ENCODE measurements at places on chromosomes 2 and 18. TPM values are rescaled to one million over a fixed set of nuclear protein-coding genes. Genes with fewer than 3 reads are reported as not detected.
A peak's percentile ranks its signal among the peaks of the same experiment; 100 is the strongest.

DNA sequence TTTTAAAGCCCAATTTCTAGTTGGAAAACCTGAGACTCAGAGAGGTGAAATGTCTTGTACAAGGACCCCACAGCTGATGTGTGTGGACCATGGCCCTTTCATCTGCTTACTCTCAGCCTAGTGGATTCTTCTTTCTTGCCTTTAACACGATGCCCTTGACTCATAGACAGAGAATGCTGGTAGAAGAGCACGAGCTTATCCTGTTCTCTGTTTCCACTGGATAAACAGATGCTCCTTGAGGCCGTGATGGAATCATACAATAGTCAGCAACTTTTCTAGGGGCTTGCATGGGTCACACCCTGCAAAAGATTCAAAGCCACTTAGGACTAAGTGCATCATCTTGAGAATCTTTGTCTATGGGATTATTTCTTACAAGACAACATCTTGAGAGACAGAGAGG, 50.9 kb downstream of the MYCN start:
- no peak for DNase-seq

GRCh38 chr2:28528206-28528605, 32.3 kb downstream of the PLB1 start:
- DNase-seq = no peak

- DNase-seq = no peak
These were observed 95.2 kb downstream of the TANC1 start for GRCh38 chr2:159063677-159064076.

Gene SOWAHC
- 0.04 TPM for total RNA-seq

DNA sequence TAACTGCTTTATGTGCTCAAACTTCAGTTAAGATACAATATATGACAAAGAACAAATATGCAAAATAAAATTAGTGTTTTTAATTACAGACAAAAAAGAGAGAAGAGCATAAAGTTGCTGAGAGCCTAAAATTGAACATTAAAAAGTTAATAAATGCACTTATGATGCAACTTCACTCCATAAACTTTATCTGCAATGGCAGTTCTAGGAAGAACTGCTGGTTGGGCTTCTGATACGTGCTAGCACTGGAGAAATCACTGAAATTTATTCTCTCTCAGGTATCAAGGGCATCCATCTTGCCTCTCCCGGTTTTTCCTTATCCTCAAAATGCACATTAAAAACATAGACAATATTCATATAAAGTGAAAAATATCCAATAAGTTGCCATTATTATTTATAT, 35.7 kb downstream of the MYO3B start:
- DNase-seq = peak; percentile 30

DNA sequence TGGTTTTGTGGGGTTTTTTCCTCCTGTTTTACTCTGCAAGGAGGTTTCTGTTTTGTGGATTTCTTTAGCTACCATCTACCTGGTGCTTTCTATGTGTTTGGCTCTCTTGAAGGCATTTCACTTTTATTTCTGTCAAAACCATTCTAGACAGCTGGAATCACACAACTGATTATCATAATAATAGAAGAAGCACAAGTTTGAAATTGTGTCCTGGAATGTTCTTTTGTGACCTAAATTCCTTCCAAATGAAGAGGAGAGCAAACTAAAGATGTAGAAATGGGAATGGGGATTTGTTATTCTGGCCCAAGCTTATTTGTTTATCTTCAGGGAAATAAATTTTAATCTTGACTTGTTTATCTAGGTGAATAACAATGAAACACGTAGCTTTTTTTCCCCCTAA, 17.0 kb upstream of the MFSD2B start:
- DNase-seq = no peak

- DNase-seq = no peak
These were observed 70.3 kb downstream of the STEAP3 start for GRCh38 chr2:119293900-119294299.

Gene C2orf80
- not detected for total RNA-seq

DNA sequence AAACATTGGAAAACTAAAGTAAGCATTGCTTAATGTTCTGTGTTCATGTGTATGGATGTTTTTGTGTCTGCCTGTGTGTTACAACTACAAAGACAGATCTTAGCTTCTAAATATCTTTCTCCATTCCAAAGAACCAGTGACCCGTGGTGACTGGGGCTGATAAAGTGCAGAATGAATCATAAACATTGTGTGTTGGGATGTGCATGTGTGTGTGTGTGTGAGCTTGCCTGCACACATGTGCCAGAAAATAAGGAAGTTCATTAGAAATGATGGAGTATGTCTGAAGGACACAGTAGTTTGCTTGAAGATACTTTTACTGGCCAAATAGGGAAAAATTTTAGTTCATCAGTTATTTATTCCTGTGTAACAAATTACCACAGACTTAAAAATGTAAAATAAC, 756.6 kb upstream of the CELF4 start:
- DNase-seq = no peak

DNA sequence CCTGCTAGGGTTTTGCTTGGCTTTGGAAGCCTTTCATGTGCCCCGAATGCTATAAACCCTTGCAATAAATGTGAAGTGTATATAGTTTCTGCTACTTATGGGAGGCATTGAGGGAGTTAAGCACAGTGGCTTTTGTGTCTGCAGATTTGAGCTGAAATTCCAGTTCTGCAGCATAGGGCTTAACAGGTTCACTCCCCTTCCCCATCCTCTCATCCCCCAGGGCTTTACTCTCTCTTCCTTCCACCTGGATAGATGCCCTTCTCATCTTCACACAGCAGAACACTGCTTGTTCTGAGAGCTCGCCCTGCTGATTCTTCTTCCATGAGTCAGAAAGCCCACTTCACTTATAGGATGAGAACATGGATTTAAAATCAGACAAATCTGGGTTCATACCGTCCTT, 37.2 kb downstream of the SOX11 start:
- DNase-seq = no peak

Gene WDR54
- total RNA-seq = 8.3 TPM

DNA sequence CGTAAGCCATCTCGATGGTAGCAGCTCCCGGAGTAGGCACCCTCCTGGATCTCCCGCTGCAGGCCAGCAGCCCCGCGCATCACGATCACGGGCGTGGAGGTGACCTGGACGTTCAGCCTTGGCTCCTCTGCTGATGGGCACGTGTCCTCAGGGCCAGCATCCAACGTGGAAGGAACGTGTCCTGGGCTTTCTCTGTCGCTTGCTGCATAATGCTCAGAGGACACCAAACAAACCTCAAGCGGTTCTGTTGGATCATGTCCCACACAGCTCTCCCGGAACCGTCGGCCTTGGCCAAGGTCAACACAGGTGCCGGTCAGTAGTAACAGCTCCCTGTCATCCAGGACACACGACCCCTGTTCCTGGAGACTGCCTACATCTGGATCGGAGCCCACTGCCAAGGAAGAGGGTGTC, 23.1 kb downstream of the PASK start:
- no peak for DNase-seq

DNA sequence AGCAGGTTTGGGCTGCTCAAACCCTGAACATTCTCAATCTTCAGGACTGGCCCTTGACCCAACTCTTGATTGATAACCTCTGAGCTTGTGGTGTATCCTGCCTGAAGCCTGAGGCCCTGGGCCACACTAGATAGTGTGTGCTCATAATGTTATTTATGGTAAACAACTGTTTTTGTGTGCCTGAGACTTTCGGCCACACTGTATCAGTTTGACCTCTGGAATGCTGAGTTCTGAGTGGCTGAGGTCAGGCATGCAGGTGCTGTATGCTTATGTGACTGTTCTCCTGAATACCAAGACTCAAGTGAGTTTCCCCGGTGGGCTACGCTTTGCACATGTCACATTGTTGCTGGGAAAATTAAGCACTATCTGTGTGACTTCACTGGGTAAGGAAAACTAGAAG, 82.2 kb upstream of the RMP24 start:
- no peak for DNase-seq

Gene SCN2A
- total RNA-seq = 0.27 TPM

Gene ADCYAP1
- total RNA-seq = not detected

DNA sequence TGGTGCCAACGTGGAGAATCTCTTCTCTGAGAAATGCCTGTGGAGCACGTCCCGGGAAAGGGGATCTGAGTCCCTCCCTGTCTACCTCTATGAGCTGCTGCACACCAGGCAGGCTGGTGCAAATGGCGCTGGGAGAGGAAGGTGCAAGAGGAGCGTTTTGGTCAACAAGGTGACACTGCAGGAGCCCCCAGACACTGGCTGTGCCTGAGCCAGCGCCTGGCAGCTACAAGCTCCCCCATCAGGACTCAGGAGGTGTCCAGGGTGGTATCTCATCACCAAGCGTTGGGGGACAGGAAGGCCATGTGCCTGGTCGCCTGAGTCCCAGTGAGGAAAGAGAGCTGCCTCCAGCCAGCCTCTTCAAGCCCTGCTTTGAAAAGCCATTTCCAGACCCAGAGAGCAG, 173.4 kb downstream of the TNS1 start:
- no peak for DNase-seq

GRCh38 chr2:134839649-134840048, 1.2 kb downstream of the ACMSD start:
- no peak for DNase-seq

Gene ADGRF3
- total RNA-seq = 0.16 TPM

DNA sequence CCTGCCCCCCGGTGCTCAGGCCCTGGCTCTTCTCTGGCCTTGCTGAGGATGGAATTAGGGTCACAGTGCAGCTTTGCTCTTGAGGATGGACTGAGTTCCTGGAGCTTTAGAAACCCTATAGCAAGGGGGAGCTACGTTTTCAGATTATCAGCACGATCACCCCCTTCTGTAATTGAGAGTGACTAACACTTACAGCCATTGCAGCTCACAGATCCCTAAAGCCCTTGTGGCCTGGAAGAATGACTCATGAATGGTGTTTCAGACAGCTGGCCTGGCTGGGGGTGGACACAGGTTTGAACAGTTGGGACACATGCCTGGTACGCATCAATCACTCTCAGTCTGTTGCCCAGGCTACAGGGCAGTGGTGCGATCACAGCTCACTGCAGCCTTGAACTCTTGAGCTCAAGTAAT, 79.7 kb upstream of the IGFBP5 start:
- peak; percentile 68 for DNase-seq

GRCh38 chr2:156601855-156602551, 165.8 kb downstream of the GPD2 start:
- no peak for DNase-seq

Gene HOXD3
- total RNA-seq = not detected

DNA sequence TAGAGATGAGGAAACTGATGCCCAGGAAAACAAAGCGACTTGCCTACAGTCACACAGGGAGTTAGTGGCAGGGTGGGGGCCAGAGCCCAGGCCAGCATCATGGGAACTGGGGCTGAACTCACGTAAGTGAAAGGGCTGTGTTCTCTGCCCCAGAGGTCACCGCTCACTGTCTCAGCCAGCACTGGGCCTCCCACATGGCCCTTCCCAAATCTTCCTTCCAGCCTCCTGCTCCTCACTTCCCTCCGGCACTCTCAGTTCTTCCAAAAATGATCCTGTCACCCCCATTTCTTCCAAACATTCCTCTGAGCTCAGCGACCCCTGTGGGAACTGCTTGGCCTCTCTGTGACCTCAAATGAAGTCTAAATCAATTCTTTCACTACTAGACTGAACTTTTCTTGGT, 90.5 kb upstream of the TMEM247 start:
- no peak for DNase-seq

- DNase-seq = no peak
These were observed 14.3 kb upstream of the CCDC85A start for GRCh38 chr2:56169521-56169920.

- no peak for DNase-seq
These were observed 79.3 kb downstream of the CEP192 start for GRCh38 chr18:13070460-13070859.
